Stimulated activated CD4-positive, alpha-beta T cell treated with anti-CD3 and anti-CD28 coated beads, Interleukin-1b, Interleukin-23, amount 100 ng/mL, for 1 hour (primary cell): ENCODE measurements at places on chromosomes 16 and 17.

- peak; percentile 13 for DNase-seq
Measured at GRCh38 chr16:21598701-21599121, 666 bp upstream of the METTL9 start.

- DNase-seq = peak; percentile 56
Measured at GRCh38 chr16:3021449-3022207, 1.5 kb downstream of the TNFRSF12A start.

- DNase-seq = no peak
Measured at GRCh38 chr16:79050063-79050462, 550.5 kb downstream of the MAF start.

- no peak for DNase-seq
Measured at GRCh38 chr17:33966410-33967059, 288.6 kb upstream of the CCL2 start.

DNA sequence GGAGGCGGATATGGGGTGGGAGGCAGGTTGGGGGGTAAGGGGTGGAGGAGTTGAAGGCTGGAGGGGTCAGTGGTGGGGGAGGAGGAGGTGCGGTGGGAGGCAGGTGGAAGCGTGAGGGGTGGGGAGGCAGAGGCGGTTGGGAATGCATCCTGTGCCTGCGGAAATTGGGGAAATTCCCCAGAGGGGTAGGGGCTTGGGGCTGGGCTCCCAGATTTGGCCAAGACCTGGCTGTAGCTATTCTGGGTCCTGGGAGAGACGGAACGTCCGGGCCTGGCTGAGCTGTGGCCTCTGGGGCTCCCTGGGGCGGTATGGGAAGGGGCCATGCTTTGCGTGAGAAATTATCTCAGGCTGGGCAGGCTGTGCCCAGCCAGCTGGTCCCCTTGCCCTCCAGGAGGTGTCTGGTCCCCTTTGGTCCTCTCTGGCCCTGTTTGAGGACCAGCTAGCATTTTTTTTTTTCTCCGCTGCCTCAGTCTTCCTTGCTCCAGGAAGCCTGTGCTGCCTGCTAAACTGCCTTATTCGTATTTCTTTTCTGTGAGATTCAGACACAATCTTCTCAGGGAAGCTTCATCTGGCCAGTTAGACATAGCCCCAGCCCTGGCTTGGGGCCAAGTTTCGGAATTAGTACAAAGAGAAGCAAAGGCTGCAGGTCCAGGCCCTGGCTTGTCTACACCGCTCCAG lies 7.3 kb upstream of the TRPV2 start:
- no peak for DNase-seq

GRCh38 chr16:87463722-87464690 lies 28.8 kb downstream of the ZCCHC14 start:
- no peak for DNase-seq

GRCh38 chr17:50955160-50955559 lies 89.0 kb upstream of the TOB1 start:
- DNase-seq = no peak

- no peak for DNase-seq
Measured at GRCh38 chr17:37764383-37764782, 19.5 kb upstream of the HNF1B start.

- no peak for DNase-seq
Measured at GRCh38 chr16:66470556-66470955, 43.5 kb downstream of the BEAN1 start.

DNA sequence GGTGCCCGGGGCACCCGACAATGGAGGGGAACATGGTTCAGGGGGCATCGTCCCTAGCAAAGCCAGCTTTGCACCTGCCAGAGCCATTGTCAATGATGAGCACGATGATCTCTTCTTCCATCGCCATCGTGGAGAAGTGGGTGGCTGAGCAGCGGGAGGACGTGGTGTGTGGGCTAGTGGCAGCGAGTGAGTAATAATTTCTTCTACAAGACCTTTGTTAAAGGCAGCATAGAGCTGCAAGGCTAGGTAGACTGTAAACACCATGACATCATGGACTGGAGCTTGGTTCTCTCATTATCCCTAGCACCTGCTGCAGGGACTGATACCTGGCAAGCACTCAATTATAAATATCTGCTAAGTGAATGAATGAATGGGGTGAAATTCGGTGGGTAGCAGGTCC lies 6.7 kb upstream of the HEATR3 start:
- no peak for DNase-seq

DNA sequence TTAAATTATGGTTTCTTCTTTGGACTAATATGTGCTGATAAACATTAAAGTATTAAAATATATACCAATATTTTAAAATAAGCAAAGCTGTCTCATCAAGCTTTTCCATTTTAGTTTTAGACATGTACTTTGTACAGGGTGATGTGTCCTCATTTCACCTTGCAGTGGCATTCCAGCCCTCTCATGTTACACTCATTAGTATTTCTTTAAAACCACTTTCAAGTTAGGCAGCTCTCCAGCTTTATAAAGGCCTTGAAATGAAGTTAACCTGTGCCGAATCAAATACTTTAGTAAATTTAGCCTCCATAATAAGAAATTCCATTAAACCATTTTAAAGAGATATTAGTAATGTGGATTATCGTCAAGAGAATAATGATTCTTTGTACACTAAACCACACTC lies 107.6 kb upstream of the HLF start:
- DNase-seq = no peak

GRCh38 chr17:36849871-36850348 lies 87.4 kb upstream of the LHX1 start:
- peak; percentile 10 for DNase-seq
